GM19239 (cell line): ENCODE measurements at places on chromosomes 5 and 9.

- DNase-seq, result no peak
These were observed 22.2 kb upstream of the IER5L start for GRCh38 chr9:129200255-129200654.

DNA sequence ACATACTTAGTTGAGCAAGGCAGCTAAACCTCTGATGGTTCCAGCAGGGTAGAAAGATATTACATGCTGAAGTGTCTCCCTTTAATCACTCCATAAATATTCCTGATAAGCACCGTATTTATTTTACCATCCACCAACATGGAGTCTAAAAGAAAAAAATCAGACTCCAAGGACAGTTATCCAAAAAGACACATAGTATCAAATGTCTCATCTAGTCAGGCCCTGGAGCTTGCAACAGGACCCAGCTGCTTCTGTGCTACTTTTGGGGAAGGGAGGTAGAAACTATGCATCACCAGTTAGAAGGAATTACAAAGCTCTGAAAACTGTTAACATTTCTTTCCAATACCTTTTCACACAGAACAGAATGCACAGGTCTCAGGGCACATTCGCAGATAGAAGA is 88.1 kb downstream of the S1PR3 start:
- DNase-seq, result no peak

DNA sequence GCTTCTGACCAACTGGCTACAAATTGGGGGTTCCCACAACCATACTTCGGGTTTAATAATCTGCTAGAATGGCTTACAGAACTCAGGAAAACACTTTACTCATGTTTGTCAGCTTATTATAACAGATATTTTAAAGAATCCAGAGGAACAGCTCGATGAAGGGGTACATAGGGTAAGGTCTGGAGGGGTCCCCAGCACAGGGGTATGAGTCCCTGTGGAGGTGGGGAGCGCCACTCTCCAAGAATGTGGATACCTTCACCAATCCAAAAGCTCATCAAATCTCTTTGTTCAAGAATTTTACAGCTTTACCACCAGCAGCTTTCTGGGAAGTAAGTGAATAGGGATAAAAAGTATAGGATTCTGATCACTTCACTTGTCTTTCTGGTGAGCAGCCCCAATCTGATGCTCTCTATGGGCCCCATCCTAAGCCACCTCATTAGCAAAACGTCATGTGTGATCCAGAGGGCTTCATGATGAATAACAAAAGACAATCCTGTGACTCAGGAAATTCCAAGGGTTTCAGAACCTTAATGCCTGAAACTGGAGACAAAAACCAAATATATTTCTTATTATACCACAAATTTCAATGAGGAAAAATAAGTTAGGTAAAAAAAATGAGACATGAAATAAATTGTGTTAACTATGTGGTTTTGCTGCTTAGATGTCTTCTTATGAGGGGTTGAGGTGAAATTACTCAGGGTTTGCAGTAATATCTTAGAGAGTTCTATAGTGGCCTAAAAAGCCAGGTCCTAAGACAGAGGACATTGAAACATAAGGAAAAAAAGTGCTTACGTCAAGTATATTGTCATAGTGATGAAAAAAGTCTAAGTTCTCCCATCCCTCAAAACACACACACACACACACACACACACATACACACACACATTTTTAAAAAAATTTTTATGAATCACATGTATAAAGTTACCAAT is 290.5 kb downstream of the ANXA1 start:
- no peak for DNase-seq

GRCh38 chr9:1100945-1101344 is 50.8 kb downstream of the DMRT2 start:
- no peak for DNase-seq

DNA sequence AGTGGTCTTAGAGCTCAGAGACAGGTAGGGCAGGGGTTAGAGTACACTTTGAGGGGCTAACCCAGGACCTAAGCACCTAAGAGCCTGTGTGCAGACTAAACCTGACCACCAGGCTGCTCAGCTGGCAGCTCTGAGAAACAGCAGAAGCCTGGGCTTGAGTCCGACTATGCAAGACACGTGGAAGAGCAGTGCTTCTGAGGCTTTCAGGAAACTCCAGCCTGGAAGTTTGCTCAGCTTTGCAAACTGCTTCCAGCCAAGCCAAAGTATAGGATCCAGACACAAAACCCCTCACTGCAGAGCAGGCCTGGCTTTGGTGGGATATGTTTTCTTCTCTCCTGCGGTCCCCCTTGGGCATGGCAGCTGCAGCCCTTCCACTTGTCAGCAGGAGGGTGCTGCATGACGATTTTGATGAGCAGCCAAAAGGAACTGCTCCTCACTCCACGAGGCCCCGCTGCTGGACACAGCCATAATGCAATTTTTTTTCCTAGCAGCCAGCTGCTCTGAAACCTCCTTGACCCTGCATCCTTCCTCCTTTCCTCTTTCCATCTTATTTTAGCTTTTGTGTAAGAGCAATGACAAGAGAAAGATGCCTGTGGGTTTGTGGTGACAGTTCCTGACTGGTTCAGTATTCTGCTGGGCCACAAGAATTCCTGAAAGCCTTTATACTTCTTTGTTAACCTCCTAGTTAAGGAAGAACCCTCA is 123.1 kb downstream of the LIFR start:
- no peak for DNase-seq

DNA sequence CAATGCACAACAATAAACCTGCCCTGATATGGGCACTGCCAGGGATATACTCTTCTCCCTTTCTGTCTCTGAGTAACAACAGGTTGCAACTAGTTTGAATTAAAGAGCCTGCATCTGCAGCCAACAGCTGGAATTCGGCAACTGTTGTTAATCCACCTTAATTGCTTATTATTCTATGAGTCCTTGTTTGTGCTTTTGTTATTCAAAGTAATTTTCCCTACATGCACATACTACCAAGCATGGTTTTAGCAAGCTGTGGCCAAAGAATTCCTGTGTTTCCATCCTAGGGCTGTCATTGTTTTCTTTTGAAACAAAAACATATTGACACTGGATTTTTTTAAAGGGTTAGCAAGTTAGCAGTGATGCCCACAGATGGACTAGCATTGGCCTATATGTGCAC is 171.5 kb downstream of the EFNA5 start:
- DNase-seq, result no peak

GRCh38 chr5:177111720-177112394 is 21.7 kb upstream of the NSD1 start:
- peak; percentile 75 for DNase-seq

DNA sequence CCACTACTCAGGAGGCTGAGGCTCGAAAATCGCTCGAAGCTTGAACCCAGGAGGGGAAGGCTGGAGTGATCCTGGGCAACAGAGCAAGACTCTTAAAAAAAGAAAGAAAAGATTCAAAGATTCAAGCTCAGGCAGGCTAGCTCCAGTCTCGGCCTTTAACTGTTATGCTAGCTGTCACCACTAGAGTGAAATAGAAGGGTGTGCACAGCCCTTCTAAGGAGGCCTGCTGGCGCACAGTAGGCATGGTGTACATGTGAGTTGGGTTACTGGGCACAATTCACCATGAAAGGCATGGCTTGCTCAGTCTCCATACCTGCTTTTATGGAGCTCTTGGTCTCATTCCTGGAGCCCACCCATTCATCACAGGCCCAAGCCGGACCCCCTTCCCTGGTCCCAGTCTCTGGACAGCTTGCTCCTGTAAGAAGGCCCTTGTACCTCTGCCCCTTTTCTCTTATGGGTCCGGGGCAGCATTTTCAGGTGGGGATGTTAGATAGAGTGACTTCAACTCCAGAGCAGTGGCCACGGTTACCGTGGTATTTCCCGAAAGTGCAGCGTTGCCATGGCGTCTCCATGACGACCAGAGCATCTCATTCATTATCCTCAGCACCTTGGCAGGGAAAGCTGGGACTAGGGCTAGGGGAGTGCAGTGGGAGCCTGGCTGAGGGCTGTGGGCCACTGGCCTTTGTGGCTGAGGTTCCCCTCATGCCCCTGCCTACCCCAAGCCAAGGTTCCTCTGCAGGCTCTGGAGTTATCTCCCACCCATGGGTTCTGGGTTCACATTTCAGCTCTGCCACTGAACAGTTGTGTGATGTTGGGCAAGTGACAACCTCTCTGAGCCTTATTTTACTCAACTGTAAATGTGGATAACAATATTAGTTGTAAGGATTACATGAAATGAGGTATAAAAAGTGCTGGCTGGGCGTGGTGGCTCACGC is 5.7 kb downstream of the NDST1 start:
- DNase-seq, result no peak

DNA sequence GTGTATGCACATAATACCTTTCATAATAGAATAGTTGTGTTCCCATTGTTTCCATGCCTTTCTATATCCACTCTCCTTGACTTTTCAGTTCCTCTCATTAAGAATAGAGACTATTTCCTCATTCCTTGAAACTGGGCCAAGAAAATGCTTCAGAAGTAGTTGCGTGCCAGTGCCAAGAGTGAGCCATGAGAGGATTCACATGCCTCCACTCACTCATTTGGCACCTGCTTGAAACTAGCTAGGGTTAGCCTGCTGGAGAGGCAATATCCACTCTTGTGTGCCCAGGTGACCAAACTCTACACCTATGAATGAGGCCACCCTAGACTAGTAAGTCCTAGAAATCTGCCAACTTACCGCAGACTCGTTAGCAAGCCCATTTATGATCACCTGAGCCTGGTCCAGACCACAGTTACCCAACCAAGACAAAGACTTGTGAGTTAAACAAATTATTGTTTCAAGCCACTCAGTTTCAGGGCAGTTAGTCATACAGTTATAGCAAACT is 276.3 kb downstream of the EPB41L4A start:
- DNase-seq, result no peak

DNA sequence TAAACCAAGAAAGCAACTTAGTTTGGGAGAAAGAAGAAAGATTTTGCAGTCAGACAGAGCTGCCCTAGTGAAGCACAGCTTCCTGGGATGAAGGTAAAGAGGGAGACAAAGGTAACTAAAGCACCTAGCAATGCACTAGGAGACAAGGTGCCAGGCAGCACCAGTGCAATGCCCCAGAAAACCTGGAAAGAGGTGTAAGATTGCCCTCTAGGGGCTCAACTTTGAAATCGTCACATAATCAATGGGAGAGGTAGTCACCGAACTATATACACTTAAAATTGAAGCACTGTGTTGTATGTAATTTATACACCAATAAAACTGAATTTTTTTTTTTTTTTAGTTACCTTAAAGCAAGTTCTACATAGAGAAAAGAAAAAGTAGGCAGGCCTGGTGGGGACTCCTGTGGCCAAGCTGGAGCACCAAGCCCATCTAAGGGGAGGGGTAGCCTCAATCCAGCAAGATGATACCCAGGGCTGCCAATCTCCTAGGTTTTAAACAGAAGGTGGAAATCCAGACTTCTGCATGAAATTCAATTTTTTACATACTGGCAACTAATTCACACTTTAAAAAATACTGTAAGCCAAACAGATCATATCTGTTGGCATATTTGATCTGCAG is 48.2 kb downstream of the CDK5RAP2 start:
- DNase-seq, result no peak

DNA sequence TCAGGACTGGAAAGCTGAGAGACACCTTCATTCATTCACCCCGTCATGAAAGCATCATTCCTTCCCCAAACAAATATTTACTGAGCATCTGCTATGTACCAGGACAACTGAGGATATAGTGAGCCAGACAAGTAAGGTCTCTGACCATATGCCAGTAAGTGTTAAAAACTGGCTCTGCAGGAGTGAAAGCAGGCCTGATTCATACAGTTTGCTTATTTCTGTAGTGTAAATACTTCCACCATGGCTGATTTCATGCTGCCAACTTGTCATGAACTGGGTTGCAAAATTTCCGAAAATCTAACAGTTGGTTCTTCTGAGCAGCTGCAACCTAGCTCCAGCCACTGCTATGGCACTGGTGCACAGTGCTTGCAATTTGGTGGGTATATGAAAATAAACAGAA is 68.1 kb downstream of the YIPF5 start:
- no peak for DNase-seq

DNA sequence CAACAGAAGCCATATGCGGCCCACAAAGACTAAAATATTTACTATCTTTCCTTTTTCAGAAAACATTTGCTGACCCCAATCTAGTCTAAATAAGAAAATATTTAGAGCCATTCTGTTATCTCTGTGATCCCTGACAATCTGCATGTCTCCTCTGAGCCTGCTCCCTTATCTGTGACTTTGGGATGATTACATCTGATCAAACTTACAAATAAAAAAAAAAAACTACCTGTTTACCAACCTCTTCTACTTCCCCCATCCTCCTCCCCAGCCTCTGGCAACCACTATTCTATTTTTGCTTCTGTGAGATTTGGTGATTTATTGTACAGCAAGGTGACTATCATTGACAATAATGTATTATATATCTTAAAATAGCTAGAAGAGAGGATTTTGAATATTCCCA is 176.3 kb upstream of the CD180 start:
- DNase-seq, result no peak

GRCh38 chr9:125241863-125242739 is 958 bp upstream of the HSPA5 start:
- peak; percentile 12 for DNase-seq

- DNase-seq, result no peak
These were observed 450.2 kb upstream of the ZNF608 start for GRCh38 chr5:125196481-125197111.

DNA sequence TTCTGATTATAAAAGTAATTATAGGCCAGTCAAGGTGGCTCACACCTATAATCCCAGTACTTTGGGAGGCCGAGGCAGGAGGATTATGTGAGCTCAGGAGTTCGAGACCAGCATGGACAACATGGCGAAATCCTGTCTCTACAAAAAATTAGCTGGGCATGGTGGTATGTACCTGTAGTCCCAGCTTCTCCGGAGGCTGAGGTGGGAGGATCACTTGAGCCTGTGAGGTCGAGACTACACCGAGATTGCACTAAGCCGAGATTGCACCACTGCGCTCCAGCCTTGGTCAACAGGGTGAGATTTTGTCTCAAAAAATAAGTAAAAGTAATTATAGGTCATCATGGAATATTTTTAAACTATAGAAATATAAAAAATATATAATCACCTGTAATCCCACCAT is 18.1 kb downstream of the IRF1 start:
- no peak for DNase-seq

GRCh38 chr5:150108711-150109514 is 22.6 kb upstream of the CSF1R start:
- DNase-seq, result no peak

DNA sequence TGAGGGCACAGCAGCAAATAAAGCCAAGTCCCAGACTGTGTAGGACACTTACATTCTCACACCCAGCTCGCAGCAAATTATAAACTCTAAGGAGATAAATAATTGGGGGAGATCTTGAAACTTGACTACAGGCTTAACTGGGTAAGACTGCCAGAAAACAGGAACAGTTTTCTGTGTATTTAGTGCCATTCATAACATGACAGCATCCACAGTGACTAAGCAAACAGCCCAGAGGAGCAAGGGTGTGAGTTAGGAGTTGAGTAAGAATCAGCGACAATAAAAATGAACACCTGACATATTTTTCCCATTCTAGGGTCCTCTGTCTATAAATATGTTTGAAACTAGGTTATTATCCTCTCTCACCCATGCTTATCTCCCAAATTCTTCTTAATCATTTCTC is 370.9 kb upstream of the WWC1 start:
- no peak for DNase-seq

- no peak for DNase-seq
These were observed 10.3 kb upstream of the ANXA2R start for GRCh38 chr5:43050384-43050783.
